Lung (tissue), 17 donors: ENCODE measurements at places on chromosomes 3 and 15. TPM values are rescaled to one million over a fixed set of nuclear protein-coding genes. Genes with fewer than 3 reads are reported as not detected.
A peak's percentile ranks its signal among the peaks of the same experiment; 100 is the strongest.

DNA sequence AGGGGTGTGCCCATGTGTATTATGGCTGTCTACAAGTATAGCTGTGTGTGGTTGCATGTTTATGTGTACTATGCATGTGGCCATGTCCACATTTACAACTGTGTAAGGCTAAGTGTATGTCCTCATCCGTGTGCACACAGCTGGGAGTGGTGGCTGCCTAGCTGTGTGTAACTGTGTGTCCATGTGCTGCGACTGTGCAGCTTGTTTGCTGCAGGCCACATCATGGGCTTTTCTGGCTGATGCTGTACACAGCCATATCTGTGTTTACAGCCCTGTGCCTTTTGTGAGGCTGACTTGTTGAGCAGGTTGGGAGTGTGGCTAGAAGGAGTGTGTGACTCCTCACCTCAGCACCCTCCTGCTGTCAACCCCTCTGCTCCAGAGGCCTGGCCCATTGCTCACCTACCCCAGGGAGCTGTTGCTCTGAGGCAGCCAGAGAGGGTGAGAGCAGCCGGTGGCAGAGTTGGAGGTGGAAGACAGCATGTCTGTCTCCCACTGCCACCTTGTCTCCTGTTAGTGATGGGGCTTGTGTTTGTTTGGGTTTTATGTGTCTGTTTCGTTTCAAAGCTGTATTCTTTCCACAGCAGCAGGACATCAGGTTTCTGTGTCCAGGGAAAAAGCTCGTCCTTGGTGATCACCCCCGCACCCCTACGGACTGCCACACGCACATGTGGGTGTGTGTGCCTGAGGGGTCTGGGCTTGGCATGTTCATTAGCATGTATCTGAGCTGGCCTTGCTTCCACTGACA is 1.4 kb upstream of the GRM2 start:
- no peak for DNase-seq

DNA sequence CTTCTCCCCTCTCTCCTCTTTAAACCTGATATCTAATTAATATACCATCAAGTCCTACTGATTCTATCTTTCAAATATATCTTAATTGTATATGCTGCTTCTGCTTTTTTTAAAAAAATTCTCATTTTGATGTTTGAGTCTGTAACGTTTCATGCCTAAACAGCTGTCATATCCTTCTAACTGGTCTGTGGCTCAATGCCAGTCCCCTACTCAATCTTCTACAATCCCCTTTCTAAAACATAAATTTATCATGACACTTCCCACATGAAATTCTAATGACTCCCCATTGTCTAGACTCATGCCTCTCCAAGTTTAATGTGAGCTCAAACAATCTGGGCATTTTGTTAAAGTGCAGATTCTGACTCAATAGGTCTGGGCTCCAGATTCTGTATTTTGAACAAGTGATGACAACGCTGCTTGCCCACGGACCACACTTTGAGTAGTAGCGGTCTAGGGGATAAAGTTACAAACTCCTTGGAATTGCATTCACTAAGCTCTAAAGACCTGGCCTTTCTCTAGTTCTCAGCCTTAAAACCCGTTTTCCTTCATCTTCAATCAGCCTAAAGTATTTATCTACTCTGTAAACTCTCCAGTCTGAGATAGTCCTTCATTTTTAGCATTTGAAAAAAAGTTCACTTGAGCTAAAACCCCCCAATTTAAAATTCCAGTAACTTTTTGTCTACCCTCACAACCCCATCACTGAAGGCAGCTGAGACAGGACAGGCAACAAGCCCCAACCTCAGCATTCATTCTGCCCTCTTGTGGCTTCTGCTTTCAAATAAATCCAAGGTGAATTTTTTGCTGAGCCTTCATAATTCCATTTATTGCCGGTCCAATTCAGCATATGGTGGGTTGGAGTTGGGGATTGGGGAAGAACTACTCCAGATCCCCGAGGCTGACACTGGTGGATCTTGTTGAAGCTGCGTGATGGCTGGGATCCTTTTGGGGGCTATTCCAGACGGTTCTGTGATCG is 88.1 kb upstream of the THRB start:
- no peak for DNase-seq

DNA sequence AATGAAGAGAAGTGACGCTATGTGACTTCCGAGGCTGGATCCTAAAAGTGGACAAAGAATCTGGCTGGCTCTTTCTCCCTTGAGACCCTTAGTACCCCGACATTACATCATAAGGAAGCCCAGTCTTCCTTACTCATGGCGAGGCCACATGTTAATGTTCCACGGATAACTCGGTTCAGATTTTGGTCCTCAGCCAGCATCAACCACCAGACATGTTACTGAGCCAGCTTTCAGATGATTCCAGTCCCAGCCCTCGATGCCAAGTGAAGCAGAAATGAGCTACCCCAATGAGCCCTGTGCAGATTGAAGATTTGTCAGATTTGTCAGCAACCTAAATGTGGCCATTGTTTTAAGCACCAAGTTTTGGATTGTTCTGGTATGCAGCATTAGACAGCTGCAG is 46.6 kb downstream of the SLCO2A1 start:
- no peak for DNase-seq

- DNase-seq: no peak
These were observed 60.2 kb downstream of the SLTM start for GRCh38 chr15:58873267-58873666.

DNA sequence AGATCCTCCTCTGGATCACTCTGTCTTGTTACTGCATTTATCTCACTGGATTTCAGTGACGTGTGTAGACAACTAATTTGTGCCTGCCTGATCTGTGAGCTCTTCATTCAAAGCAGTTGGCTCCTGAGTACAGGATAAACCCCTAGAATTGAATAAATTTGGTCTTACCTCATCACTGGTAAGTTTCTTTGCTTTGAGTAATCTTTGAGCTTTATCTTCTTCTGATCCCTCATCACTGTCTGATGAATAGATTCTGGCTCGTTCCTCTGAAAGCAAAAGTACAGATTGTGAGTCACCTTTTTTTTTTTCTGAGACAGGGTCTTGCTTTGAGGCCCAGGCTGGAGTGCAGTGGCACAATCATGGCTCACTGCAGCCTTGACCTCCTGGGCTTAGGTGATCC is 24.5 kb downstream of the LEO1 start:
- DNase-seq: no peak

GRCh38 chr3:62376906-62377877 is 3.8 kb upstream of the FEZF2 start:
- DNase-seq: no peak

DNA sequence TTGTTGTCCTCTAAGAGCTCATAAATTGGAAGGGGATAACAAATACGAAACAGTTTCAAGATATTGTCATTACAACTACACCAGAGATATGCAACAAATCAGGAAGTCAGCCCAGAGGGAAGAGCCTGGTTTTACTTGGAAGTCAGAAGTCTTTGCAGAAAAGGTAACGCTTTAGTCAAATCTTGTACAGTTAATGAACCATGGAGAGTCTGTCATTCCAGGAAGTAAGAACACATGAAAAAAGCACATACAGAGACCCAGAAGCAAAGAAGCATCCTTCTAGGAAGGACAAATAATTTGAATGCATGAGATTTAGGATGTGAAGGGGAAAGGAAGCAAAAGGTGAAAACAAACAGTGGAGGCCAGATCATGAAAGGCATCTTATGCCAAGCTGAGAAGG is 19.6 kb downstream of the DYNC1LI1 start:
- no peak for DNase-seq

DNA sequence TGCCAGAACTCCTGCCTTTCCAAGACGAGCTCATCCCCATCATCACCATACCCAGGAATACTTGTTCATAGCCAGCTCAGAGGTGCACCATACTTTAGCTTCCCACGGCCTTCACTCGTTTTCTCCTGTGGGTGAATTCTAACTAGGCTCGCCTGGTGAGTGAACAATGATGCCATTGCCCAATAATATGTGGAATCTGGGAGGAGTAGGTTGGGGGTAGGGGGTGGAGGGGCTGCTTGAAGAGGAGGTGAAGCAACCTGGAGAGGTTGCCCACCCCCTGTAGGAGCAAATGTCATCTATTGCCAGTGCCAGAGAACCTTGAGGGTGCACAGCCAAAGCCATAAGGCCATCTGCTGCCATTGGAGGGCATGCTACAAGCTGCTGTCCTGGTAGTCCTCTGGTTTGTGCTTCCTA is 592 bp upstream of the ZNF445 start:
- DNase-seq: no peak

DNA sequence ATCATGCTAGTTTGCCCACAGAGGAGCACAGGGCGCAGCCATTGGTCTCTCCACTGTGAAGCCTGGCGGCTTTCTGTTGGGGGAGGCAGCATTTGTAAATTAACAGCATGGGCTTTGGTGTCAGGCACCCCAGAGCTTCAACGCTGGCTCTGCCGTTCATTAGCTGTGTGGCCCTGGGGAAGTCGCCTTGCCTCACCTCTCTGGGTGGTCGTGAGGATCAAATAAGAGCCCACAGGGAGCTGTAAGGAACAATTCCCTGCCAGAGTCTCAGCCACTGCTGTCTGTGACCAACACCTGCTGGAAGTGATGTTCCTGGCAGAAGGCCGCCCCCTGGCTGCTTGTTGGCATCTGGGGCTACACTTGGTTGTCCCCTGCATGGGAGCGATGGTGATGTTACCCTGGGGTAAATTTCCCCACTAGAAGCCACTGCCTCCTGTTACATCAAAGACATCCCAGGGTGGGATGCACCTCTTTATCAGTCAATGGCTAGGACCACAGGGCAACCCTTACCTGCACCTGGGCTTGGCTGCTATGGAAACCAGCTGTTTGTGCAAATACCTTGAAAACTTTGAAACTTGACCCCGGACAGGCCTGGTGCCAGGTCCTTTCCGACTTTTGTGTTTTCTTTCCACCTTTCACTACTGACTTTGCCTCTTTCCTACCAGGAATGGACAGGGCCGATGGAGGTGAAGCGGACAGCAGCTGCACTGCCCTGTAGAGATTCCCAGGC is 36.9 kb downstream of the DNASE1L3 start:
- peak; percentile 72 for DNase-seq

GRCh38 chr3:35832140-35832571 is 192.8 kb downstream of the ARPP21 start:
- peak; percentile 25 for DNase-seq

- no peak for DNase-seq
These were observed 16.8 kb downstream of the BCL2L10 start for GRCh38 chr15:52095597-52096262.

DNA sequence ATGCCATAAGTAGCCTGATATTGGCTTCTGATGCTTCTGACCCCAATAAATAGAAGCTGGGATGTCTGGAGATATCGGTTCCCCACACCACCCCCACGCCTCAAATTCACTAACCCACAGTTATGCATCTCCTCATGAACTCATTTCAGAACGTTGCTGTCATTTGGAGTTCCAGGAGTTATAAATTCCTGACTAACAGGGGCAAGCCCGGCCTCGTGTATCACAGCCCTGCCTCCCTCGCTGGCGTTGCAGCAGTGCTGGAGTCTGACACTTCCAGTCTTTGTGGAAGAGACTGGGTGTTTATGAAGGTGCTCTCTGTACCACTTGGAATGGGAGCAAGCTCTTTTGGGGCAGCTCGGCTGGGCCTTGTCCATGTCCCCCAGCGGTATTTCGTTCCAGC is 101.0 kb downstream of the ANP32A start:
- no peak for DNase-seq

- peak; percentile 34 for DNase-seq
These were observed 36.5 kb downstream of the ITGB5 start for GRCh38 chr3:124850633-124851032.

DNA sequence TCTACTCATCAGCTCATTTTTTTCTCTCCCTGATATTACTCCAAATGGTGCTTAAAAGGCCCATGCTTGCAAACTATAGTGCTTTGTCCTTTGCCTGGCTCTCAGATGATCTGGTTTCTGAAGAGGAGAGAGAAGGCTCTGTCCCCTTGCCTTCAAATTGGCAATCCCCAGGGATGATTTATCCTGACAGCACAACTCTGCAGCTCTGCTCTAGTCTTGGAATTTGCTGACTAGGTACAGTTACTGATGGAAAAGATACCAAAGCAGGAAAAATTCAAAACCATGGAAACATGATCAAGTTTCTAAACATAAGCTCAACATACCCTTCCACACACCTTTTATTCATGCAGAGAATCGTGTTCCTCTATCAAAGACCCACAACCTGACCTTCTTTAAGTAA is 106.7 kb upstream of the CADPS start:
- no peak for DNase-seq

DNA sequence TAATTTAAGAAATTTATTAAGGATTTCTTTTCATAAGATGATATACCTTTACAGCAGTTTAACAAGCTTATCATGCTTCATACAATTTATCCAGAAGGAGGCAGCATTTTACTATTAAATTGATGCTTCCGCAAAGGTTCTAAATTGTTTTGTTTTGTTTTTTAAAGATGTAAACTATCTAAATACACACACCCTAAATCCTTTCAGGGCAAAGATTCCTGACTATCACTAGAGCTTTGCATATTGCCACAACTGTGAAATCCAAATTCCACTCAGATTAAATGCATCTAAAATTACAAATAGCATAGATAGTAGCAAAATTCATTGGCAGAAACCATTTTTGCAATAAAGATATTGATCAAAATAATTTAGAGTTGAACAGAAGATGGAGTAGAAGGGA is 44.5 kb upstream of the CCNL1 start:
- peak; percentile 74 for DNase-seq

DNA sequence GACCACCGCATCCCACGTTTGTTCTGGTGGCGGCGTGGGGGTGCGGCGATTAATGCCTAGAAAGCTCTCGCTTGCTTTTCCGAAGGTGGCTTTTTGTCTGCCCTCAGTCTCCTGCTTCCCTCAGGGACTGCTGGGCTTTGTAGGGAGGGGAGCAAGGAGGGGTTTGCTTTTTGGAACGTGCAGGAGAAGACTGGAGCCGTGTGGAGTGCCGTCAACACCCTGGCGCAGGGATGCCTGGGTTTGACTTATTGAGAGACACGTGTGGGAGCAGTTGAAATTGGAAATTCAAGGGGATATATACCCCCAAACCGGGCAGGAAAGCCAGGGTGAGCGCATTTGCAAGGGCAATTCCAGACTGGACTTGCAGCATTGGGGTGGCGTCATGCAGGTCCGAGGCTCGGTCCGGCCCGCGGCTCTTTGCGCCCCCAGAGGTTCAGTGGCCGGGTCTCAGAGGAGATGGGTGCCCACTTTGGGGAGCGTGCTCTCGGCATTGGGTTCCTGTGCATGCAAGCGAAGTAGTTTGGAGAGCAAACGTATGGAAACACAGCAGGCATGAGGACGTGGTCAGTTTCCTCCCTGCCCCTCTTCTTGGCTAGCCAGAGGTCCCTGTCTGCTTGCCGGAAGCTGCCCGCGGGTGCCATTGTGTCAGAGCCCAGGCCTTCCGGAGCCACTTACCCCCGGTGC is 2.1 kb downstream of the EPHB1 start:
- DNase-seq: no peak

GRCh38 chr15:62524848-62525247 is 359.8 kb upstream of the C2CD4B start:
- DNase-seq: no peak

Gene COL6A5
- 0.90 TPM for polyA plus RNA-seq

Gene PCOLCE2
- 15.7 TPM for polyA plus RNA-seq

Gene SAMD7
- polyA plus RNA-seq: not detected

Gene GRAMD2A
- polyA plus RNA-seq: 8.4 TPM

Gene C2CD4B
- 3.4 TPM for polyA plus RNA-seq

Gene GOLGA8S
- 0.05 TPM for polyA plus RNA-seq

Gene MINAR1
- 0.14 TPM for polyA plus RNA-seq

Gene CHRM5
- polyA plus RNA-seq: not detected

Gene ROPN1
- not detected for polyA plus RNA-seq

Gene ACTC1
- 0.13 TPM for polyA plus RNA-seq

Gene PIERCE2
- 10.3 TPM for polyA plus RNA-seq

Gene GABRA5
- not detected for polyA plus RNA-seq

Gene ROBO2
- 0.30 TPM for polyA plus RNA-seq

Gene LSAMP
- polyA plus RNA-seq: 1.6 TPM

Gene HIGD2B
- polyA plus RNA-seq: not detected

Gene FOXL2
- not detected for polyA plus RNA-seq

Gene NR2E3
- 0.33 TPM for polyA plus RNA-seq

Gene RETNLB
- not detected for polyA plus RNA-seq

Gene MAGEL2
- 0.02 TPM for polyA plus RNA-seq

Gene PLA2G4E
- polyA plus RNA-seq: 0.38 TPM
